ENCODE measurements at places on chromosomes 16 and 17.

GRCh38 chr16:643050-643368 lies 1.4 kb downstream of the MCRIP2 start:
- DNase-seq: no peak

GRCh38 chr17:54623746-54624145 lies 276.9 kb upstream of the TOM1L1 start:
- DNase-seq: no peak

GRCh38 chr16:80518436-80518835 lies 22.4 kb upstream of the DYNLRB2 start:
- DNase-seq: peak; percentile 11

GRCh38 chr17:1050246-1050995 lies 53.5 kb downstream of the TIMM22 start:
- DNase-seq: no peak

DNA sequence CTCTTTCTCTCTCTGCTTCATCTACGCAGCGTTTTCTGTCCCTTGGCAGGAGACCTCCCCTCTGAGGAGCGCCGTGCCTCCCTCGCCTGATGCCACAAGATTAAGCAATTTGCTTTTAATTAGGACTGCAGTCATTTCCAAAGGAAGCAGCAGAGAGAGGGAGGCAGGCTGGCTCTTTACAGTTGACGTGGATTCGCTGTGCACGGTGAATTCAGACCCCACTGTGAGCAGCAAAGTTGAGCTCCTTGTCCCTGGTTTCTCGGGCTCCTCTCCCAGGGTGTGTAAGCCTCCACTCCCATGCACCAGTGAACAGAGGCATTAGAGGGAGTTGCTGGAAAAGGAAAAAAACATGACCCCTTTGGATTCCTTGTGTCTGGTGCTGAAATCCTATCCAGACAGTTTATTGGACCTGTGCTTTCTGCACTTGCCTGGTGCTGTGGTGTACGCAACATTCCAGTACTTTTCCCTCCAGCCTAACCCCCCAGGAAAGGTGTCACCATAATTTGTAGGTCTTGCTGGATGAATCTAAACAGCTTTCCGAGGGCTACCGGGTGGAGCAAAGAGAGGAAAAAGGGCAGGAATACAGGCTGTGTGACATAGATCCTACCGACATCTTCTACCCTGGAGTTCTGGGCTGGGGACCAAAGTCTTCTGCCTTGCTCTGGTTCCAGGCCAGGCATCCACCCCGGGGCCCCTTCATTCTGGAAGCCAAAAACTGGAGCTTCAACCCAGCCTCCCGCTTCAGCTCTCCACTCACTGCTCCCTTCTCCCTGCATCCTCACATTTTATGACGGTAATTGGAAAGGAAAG lies 171.0 kb downstream of the MAF start:
- DNase-seq: no peak

DNA sequence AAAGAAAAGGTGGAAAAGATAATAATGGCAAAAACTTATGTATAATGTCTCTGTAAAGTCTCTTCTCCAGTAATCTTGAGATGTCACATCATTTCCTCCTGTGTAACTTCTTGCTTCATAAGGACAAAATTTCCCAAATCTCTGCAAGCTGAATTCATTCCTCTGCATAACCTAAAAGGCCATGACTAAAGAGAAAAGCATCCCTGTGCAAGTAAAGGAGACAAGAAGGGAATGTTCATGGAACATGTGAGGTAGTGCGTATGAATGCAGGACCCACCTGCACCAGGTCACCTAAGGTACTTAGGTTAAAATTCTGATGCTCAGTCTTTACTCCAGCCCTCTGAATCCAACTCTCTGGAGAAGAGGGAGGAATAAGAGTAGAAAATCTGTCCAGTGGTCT lies 46.9 kb upstream of the NLK start:
- DNase-seq: no peak

DNA sequence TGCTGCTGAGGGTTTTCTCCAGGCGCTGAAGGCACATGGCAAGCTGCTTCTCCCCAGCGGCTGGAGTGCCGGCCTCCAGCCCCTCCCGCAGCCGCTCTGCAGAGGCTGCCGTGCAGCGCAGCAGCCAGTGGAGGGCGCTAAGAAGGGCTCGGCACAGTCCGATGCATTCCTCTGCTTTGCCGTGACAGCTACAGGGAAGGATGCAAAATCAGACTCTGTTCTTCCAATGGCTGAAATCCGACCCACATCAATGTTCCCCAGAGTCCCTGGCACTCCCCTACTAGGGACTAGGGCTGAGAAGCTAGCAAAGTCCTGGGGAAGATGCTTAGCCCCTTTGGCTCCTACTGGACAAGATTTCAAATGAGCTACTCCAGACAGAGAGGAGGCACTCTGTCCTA lies 19.0 kb downstream of the MED24 start:
- DNase-seq: no peak

- no peak for DNase-seq
These were observed 33.3 kb downstream of the TRIM25 start for GRCh38 chr17:56880571-56880970.

GRCh38 chr16:86431540-86431939 lies 78.8 kb upstream of the FOXF1 start:
- no peak for DNase-seq

GRCh38 chr17:6998855-6999508 lies 3.1 kb downstream of the ALOX12 start:
- no peak for DNase-seq

GRCh38 chr17:6753006-6753445 lies 2.8 kb upstream of the XAF1 start:
- DNase-seq: no peak

DNA sequence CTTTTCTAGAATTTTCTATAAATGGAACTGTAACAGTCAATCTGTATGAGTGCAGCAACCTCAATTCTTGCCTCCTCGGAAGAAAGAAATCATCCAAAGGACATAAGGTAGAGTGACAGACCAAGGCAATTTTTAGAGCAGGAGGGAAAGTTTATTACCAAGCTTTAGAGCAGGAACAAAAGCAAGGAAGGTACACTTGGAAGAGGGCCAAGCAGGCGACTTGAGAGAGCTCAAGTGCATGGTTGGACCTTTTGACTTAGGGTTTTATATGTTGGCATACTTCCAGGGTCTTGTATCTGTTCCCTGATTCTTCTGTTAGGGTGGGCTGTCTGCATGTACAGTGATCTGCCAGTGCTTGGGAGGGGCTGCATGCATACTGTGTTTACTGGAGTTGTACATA lies 50.3 kb downstream of the SCNN1G start:
- DNase-seq: no peak

- DNase-seq: no peak
These were observed 1.3 kb upstream of the TBX4 start for GRCh38 chr17:61450641-61451537.

DNA sequence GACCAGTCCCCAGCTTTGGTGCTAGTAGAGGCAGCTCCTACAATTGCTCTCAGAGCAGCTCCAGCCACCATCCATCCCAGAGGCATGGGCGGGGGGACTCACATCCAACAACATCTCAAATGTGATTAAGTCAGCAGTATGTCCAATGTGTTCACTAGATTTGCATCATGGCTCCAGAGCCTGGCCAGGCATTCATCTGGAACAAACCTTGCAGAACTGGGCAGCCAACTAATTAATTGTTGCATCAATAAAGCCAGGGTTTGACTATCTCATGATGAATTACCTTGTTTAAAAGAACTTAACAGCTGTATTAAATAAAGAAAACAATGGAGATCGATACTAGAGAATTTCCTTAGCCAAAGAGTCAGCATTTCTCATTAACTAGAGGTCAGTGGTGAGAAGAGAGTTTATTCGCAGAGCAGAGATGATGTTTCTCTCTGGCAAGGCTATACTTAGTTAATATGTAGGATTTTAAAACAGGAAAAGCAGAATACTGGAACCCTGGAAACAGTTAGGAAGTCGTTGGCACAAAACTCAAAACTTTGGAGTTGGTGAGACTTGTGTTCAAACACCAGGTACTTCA lies 494.4 kb downstream of the GRIN2A start:
- no peak for DNase-seq

DNA sequence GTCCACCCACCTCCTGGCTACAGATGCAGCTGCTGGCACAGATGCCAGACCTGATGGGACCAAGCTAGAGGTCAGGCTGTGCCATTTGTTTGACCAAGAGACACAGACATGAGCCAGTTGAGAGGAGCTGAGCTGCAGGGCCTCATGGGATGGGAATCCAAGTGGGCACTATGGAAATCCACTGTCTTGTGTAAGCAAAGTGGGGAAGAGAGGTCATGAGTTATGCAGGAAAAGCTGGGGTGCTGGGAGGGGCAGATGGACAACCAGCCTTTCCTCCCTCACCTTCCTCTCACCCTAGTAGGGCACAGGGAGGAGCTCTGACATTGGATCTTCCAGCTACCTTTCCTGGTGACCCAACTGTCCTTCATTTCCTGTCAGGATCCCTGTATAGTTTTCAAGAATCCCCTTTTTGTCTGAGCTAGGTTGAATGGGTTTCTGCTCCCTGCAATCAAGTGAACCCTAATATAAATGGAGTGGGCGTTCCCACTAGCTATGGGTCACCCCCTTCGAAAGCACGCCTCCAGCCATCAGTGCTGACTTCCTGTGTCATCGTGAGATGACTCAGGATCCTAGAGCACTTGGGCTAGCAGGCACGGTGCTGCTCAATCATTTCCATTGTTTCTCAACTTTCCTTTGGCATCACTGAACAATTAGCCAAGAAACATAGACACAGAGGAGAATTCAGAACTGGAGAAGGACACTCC lies 13.6 kb downstream of the ATPAF2 start:
- no peak for DNase-seq

DNA sequence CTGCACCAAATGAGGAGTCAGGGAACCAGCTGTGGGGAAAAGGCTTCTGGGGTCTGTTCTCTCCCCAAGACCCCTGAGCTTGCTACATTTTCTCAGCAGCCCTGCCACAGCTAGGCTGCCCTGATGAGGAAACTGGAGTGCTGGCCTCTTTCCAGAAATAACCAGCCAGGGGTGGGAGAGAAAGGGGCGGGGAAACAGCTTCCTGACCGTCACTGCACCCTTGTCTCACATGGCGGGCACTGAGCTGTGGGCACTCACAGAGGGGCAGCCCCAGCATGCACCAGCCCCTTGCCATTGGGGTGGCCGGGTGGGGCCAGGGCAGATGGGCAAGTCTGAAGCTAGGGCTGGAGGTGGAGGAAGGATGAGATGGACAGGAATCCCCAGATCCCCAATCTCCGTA lies 2.9 kb downstream of the SRL start:
- no peak for DNase-seq

DNA sequence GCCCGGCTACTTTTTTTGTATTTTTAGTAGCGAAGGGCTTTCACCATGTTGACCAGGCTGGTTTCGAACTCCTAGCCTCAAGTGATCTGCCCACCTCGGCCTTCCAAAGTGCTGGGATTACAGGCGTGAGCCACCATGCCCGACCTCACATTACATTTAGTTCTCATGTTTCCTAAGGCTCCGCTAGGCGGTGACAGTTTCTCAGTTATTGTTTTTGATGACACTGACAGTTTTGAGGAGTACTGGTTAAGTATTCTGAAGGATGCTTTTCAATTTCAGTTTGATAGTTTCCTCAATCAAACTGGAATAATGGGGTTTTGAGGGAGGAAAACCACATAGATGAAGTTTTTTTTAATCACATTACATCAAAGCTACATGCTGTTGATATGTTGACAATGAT lies 1028.5 kb downstream of the CDH8 start:
- no peak for DNase-seq

DNA sequence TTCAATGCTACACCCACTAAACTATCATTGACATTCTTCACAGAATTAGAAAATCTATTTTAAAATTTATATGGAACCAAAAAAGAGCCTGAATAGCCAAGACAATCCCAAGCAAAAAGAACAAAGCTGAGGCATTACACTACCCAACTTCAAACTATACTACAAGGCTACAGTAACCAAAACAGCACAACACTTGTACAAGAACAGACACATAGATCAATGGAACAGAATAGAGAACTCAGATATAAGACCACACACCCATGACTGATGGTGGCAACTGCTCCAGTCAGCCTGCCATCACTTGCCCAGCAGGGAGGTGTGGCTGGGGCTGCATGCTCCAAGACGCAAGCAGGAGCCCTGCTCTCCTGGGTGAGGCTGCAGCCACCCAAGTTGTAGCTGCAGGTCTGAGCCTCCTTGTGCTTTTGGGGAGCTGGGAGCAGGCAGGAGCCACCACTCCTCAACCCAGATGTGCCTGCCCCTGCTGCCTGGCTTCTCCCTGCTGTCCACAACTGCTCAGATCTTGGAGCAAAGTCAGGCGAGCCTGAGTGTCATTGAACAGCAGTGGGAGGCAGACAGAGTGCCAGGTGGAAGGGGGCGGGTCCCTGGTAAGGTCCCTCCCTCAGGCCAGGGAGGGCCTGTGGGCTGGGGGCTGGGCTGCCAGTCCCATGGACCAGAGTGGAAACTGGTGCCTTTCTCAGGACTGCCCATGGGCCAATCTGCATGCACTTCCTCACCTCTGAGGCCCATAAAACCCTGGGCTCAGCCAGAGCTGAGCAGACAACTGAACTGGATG lies 24.7 kb downstream of the SSH2 start:
- DNase-seq: no peak

- peak; percentile 63 for DNase-seq
These were observed at the start of gene IL4R for GRCh38 chr16:27313422-27314160. Gene IL4R (plus strand): TSS chr16:27313974. CDS start chr16:27340204, 26,230 bp downstream.

DNA sequence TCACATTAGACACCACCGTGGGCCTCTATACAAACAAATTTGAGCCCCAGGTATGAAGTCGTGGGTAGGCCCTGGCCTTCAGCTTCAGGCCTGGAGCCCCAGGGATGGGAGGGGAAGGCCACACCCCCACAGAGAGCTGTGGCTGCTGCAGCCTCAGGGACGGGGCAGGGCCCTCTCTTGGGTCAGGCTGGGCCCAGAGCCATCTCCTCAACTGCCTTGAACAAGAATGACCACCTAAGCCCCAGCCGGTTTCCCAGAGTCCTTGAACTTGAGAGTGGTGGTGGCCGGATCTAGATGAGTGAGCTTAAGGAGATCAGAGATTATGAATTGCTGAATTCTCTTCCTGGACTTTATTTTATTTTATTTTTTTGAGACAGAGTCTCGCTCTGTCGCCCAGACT lies 18.6 kb downstream of the SCNN1B start:
- DNase-seq: no peak

DNA sequence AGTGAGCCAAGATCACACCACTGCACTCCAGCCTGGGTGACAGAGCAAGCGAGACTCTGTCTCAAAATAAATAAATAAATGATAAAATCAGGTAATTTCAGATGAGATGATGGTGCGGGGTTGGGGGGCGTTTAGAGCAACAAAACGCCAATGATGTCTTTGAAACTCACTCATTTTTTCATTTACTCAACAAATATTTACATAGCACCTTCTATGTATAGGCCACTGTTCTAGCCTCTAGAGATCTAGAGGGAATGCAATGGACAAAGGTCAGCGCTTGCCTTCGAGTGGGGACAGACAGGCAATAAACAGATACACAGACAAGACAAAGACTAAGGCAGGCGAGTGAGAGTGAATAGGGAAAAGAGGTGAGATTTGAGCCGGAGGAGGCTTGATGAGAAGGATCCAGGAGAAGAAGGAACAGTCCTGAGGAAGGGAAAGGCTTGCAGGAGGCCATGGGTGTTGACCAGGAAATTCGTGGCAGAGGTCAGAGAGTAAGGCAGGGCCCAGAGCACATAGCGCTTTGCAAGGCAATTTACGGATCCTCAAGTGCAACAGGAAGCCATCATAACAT lies 14.1 kb downstream of the ALDH3A1 start:
- no peak for DNase-seq

GRCh38 chr17:60110586-60110985 lies 31.9 kb upstream of the HEATR6 start:
- DNase-seq: no peak

GRCh38 chr16:49857423-49858181 lies 1.7 kb upstream of the ZNF423 start:
- DNase-seq: peak; percentile 47
